ENCODE measurements at places on chromosomes 5 and 9.

- DNase-seq = no peak
Measured at GRCh38 chr5:42640835-42641234, 115.8 kb upstream of the CCDC152 start.

DNA sequence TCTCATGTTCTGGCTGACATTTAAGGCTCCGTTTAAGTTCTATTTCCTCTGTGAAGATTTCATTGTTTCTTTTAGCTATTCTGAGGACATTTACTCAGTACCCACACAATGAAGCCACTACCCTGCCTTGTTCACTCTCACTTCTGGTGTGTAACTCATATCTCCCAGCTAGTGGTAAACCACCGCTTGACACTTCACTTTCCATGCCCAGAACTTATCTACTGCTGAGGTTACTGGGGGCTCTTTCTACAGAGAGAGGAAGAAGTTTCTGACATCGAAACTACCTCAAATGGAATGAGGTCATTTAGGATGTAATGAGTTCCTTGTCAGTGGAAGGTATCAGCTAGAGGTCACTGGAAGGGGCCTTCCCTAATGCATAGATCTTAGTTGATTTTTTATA, 501.5 kb downstream of the DMAC1 start:
- no peak for DNase-seq

- DNase-seq = no peak
Measured at GRCh38 chr9:36210722-36211121, 20.0 kb downstream of the CLTA start.

DNA sequence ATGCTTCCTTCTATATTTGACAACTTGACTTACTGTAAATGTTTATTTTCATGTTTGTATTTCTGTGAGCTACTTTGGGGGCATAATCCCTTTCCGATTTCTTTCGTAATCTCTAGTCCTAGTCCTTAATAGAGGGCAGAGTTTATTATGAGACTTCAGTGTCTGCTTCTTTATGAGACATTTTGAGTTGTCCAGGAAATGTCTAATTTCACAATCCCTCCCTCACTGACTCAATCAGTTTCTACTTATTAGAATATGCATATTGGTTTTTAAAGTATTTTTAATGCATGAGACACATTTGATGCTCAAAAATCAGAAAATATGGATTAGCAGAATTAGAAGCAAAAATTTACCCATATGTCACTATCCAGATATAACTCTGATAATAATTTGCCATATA, 160.9 kb downstream of the FOCAD start:
- DNase-seq = no peak

DNA sequence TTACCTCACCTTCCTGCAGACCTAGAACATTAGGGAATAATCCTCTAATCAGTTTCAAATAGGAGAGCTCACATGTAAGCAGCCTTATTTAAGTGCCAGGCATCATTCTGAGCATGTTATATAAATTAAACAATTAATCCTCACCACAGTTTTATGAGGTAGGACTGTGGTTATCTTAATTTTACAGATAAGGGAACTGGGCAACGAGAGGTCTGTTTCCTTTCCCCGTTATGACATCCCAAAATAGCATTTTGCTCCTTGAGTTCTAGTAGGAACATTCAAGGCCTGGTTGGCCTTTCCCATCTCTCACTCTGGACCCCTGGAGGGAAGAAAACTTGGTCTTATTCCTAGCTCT, 19.1 kb upstream of the IFNB1 start:
- no peak for DNase-seq
